Progenitor cell of endocrine pancreas (in vitro differentiated cells): ENCODE measurements at places on chromosomes 11 and 22. TPM values are rescaled to one million over a fixed set of nuclear protein-coding genes. Genes with fewer than 3 reads are reported as not detected.

GRCh38 chr11:68956142-68956541 lies 24.6 kb downstream of the MRGPRD start:
- DNase-seq = no peak

GRCh38 chr11:10749476-10749875 lies 1.6 kb upstream of the CTR9 start:
- no peak for DNase-seq

DNA sequence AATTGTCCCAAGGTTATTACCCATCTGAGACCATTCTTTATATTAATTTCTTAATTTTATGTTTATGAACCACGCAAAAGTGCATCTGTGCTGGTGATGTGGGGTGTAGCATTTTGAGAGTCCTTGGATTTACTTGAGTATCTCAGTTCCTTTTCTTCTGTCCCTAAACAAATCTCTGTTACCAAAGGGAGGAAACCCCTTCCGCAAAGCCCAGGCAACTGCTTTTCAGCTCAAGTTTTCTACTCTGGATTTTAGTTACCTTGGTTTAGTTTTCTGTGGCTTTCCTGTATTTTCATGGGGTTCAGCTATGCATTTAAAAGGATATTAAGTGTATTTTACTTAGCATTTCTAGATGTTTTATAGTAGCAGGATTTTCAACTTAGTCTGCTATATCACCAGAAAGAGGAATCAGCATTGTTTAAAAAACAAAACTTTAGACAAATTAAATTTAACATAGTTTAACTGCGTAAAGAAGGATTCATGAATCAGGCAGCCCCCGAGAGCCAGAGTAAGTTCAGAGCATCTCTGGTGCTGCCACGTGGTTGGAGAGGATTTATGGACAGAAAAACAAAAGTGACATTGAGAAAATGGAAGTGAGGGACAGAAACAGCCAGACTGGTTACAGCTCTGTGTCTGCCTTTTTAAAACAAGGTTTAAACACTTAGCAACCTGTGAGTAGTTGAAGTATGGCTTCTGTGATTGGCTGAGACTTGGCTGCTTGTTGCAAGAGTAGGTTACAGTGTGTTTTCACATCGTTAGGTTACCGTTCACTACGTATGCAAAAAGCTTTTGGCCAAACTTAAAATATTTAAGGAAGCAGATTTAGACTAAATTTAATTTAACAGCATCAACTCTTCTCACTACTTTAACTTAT lies 9.6 kb downstream of the ADM start:
- DNase-seq = no peak

DNA sequence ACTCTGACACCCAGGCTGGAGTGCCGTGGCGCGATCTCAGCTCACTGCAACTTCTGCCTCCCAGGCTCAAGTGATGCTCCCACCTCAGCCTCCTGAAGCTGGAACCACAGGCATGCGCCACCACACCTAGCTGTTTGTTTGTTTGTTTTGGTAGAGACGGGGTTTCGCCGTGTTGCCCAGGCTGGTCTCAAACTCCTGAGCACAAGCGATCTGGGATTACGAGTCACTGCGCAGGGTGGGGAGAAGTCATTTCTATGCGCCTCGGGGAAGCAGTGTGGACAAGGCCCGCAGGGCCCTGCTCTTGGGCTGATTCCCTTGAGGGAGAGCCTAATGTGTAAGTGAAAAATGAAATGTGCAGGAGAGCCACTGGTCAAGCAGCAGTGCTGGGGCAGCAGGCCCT lies 19.6 kb upstream of the SEPTIN5 start:
- no peak for DNase-seq

- DNase-seq = no peak
Measured at GRCh38 chr22:21753374-21754111, 17.9 kb upstream of the YPEL1 start.

Gene OR52E8
- not detected in 2 replicates for total RNA-seq
